ENCODE measurements at places on chromosomes 11 and 22. TPM values are rescaled to one million over a fixed set of nuclear protein-coding genes. Genes with fewer than 3 reads are reported as not detected.

Gene PACSIN3
- 22.0 TPM for polyA plus RNA-seq

Gene NCF4
- 31.4 TPM for polyA plus RNA-seq

Gene FAM227A
- polyA plus RNA-seq: not detected

Gene JAML
- 4.0 TPM for polyA plus RNA-seq

Gene HORMAD2
- not detected for polyA plus RNA-seq

Gene CPT1A
- 10.9 TPM for polyA plus RNA-seq

Gene OR5D18
- not detected for polyA plus RNA-seq

Gene APOL6
- polyA plus RNA-seq: 5.0 TPM

Gene GNG3
- 0.33 TPM for polyA plus RNA-seq

Gene MOGAT2
- polyA plus RNA-seq: 0.15 TPM

Gene SLC16A8
- polyA plus RNA-seq: 0.25 TPM

Gene TTC28
- polyA plus RNA-seq: 3.1 TPM

Gene SLCO2B1
- 14.1 TPM for polyA plus RNA-seq

Gene ACR
- not detected for polyA plus RNA-seq

Gene TSG101
- 53.2 TPM for polyA plus RNA-seq

Gene ZNF408
- polyA plus RNA-seq: 3.0 TPM

Gene CARNS1
- 8.1 TPM for polyA plus RNA-seq

Gene GGTLC3
- polyA plus RNA-seq: not detected

Gene TTC9C
- polyA plus RNA-seq: 40.7 TPM

Gene TRIM68
- polyA plus RNA-seq: 4.0 TPM

Gene TTC36
- 0.95 TPM for polyA plus RNA-seq

Gene DDTL
- 0.31 TPM for polyA plus RNA-seq

Gene SCN4B
- polyA plus RNA-seq: 0.05 TPM

Gene GGA1
- polyA plus RNA-seq: 14.4 TPM

Gene MRGPRE
- not detected for polyA plus RNA-seq

Gene POU2AF2
- not detected for polyA plus RNA-seq

Gene RFPL1
- not detected for polyA plus RNA-seq

Gene NAA40
- polyA plus RNA-seq: 5.3 TPM

Gene NLRP6
- not detected for polyA plus RNA-seq

Gene RHBDD3
- 19.4 TPM for polyA plus RNA-seq

Gene ANKK1
- 0.26 TPM for polyA plus RNA-seq

Gene CLDN5
- 4.5 TPM for polyA plus RNA-seq

Gene CSNK2A3
- 0.51 TPM for polyA plus RNA-seq

Gene CCDC157
- polyA plus RNA-seq: 1.0 TPM
